ENCODE measurements at places on chromosomes 1 and 21.

DNA sequence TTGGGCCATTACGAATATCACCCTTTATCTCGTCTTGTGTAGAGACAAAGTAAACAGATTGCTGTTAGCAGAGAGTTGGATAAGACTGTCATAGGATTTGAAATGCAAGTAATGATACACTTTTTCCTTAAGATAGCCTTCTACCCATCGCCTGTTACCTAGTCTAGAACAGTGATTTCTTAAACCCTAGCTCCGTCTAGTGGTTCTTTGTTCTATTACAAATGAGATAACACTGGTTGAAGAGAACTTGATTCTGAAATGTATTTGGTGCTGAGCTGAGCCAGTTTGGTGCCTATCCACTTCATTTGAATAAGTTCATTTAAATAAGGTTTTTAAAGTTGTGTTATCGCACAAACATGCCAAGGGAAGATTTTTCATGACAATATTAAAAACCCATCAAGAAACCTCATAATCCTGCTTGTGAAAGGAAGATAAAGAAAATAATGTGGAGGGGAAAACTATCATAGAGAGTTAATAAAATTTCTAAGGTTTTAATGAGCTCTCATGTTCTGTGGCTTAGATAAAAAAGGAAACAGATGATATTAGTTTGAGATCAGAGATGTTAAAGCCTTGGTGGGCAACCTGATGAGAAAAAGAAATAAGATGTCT lies 1.5 kb upstream of the KCNH1 start:
- DNase-seq, result no peak

- DNase-seq, result no peak
These were observed 55.6 kb downstream of the NKAIN1 start for GRCh38 chr1:31183927-31184554.

DNA sequence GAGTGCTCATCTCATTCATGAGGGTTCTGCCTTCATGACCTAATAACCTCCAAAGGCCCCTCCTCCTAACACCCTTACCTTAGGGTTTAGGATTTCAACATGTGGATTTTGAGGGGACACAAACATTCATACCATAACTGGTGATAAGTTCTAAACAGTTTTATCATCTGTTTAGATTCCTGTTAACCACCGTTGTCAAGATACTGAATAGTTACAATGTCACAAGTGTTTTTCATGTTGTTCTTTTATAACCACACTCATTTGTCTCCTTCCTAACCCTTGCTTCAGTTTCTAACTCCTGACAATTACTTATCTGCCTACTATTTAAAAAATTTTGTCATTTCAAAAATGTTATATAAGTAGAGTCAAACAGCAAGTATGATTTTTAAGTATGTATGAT lies 86.0 kb downstream of the NCAM2 start:
- no peak for DNase-seq

DNA sequence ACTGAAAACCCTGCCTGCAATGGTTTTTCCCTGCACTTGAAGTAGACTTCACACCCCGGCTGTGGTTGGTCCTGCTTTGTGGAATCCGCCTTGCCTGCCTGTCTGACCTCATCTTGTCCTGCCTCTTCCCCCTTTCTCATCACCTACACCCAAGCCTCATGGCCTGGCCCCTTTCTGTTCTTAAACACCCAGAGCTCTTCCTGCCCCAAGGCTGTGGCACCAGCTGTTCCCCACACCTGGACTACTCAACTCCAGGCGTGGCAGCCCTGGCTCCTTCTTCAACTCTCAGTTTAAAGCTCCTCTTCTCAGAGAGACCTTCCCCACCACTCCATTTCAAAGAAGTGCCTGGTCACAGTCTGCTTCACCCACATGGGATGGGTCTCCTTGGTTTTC lies 27.0 kb downstream of the KIAA1614 start:
- DNase-seq, result no peak

- DNase-seq, result no peak
These were observed 5.1 kb downstream of the C1orf87 start for GRCh38 chr1:60068393-60069045.

GRCh38 chr1:193338194-193338593 lies 151.8 kb upstream of the B3GALT2 start:
- no peak for DNase-seq

DNA sequence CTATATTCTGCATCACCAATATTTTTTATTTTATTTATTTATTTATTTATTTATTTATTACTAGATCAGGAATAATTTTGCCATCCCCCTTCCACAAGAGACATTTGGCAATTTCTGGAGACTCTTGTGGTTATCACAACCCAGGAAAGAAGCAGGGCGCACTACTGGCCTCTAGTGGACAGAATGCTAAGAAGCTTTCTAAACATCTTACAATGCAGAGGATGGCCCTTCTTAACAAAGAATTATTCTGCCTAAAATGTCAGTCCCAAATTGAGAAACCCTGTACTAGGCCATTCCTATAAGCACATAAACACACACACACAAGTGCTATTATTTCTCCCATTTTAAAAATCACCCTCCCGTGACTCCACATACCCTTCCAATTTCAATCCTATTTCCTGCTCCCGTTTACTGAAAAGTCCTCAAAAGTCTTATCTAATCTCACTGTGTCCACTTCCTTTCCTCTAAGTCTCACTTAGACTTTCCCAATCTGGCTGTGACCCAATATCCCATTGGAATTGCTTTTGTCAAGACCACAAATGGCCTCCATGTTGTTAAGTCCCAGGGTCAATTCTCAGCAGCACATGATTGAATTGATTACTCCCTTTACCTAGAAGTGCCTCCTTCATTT lies 43.7 kb upstream of the RNF11 start:
- peak; percentile 55 for DNase-seq

GRCh38 chr1:210857146-210857663 lies 276.7 kb downstream of the KCNH1 start:
- DNase-seq, result no peak

DNA sequence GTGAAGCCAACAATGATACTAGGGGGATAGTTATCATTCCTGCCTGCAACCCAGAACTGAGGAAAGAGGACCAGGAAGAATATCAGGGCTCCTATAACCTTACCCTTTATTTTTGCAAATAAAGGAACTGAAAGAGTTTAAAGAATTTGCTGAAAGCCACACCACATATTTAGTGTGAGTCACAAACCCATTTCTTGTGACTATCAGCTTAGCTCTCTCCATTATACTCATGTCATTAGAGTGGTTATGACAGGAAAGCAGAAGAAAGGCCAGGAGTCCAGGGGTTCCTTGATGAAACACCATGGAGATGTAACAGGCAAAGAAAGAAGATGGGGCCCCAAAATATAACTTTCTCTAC lies 141.1 kb upstream of the SAMSN1 start:
- no peak for DNase-seq

GRCh38 chr1:109882288-109883245 lies 28.1 kb upstream of the CSF1 start:
- DNase-seq, result peak; percentile 38

DNA sequence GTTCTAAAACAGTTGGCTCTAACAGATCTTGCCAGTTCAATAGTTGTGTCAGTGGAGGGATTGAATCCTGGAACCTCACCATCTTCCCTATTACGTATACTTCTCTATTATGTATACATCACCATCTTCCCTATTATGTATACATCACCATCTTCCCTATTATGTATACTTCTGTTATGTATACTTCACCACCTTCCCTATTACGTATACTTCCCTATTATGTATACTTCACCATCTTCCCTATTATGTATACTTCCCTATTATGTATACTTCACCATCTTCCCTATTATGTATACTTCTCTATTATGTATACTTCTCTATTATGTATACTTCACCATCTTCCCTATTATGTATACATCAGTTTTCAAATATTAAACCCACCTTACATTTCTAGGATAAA lies 34.4 kb upstream of the HP1BP3 start:
- no peak for DNase-seq

DNA sequence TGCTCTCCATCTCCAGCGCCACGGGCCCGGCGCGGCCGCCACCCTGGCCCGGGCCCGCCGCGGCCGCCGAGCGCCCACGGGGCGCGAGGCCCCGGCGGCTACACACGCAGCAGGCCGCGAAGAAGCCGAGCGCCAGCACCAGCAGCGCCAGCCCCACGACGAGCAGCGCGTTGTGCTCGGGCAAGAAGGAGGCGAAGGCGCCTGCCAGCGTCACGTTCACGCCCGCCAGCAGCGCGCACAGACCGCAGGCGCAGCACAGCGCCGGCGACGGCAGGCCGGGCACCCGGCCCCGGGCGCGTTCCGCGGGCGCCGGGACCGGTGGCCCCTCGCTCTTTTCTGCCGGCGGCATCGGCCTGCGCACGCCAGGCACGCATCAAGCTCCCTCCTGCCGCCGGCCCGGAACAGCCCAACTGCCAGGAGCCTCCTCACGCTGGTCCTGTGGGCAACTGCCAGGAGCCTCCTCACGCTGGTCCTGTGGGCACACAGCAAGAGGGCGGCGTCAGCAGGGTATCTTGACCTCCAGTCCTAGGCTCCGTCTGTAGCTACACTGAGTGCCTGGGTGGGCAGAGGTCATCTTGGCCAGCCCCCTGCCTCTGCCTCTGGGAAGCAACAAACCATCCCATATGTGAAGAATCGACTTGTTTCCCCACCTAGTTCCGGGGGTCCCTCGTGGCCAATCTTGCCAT lies 18.1 kb downstream of the KNCN start:
- DNase-seq, result peak; percentile 44

DNA sequence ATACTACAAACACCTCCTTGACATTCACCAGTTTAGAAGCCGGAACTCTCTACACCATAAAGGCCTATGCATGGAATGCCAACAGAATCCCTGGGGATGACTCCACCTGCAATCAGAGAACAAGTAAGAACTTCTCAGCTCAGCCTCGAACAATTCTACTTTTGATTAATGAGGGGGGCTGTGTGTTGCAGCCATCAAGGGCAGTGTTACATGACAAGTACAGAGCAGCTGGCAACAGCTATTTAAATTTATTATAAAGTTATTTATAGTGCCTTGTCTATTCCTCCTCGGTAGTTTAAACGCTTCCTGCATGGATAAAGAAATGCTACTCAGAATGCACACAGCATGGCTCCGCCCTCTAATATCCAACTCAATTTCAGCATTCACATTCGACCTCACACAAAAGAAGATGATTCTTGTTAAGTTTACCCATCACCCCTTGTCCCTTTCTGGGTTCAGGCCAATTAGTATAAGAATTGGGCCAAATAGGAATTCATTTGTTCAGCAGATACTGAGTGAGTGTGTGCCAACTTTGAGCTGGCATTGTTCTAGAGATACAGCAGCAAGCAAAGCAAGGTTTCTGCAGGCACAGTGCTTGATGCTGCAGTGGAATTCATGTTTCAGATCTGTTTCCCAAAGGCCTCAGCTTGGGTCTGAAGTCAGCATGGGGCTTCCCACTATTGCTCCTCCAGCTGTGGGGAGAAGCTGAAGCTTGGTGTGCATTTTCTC lies 6.4 kb downstream of the FNDC7 start:
- no peak for DNase-seq

- DNase-seq, result no peak
These were observed 67.5 kb downstream of the NVL start for GRCh38 chr1:224262373-224263054.

GRCh38 chr21:42461185-42461520 lies 34.9 kb downstream of the RSPH1 start:
- no peak for DNase-seq

- no peak for DNase-seq
These were observed 43.1 kb upstream of the S1PR1 start for GRCh38 chr1:101193733-101194169.

DNA sequence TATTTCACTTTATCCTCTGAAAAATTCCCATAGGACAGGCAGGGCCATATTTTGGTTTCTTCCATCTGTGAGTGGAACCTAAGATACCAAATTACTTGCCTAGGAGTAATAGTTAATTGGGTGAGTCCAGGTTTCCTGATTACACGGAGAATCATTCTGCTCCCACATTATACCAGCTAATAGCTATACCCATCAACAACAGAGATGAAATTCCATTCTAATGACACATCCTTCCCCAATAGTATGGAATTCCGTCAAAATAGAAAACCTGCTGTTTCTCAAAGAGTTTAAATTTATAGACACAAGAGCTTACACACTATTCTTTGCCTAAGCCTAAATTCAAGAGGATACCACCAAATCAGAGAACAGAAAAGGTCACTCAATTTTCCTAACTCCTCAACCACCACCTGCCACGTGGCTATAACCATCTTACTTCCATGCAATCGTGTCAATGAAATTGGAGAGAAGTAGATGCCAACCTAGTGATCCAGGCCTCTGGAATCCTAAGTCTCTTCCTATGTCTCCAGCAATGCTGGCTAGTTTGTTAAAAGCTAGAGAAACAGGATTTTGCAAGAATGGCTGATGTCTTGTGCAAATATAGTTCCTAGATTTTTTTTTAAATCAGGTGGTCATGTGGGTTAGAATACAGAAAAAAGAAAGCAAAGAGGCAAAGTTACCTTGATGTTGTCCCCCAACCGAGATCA lies 6.2 kb downstream of the PPT1 start:
- no peak for DNase-seq

GRCh38 chr21:35179990-35180540 lies 131.0 kb upstream of the RUNX1 start:
- no peak for DNase-seq
